ENCODE measurements at places on chromosomes 1 and 21.

GRCh38 chr1:72434070-72434469 lies 151.7 kb upstream of the NEGR1 start:
- no peak for DNase-seq

DNA sequence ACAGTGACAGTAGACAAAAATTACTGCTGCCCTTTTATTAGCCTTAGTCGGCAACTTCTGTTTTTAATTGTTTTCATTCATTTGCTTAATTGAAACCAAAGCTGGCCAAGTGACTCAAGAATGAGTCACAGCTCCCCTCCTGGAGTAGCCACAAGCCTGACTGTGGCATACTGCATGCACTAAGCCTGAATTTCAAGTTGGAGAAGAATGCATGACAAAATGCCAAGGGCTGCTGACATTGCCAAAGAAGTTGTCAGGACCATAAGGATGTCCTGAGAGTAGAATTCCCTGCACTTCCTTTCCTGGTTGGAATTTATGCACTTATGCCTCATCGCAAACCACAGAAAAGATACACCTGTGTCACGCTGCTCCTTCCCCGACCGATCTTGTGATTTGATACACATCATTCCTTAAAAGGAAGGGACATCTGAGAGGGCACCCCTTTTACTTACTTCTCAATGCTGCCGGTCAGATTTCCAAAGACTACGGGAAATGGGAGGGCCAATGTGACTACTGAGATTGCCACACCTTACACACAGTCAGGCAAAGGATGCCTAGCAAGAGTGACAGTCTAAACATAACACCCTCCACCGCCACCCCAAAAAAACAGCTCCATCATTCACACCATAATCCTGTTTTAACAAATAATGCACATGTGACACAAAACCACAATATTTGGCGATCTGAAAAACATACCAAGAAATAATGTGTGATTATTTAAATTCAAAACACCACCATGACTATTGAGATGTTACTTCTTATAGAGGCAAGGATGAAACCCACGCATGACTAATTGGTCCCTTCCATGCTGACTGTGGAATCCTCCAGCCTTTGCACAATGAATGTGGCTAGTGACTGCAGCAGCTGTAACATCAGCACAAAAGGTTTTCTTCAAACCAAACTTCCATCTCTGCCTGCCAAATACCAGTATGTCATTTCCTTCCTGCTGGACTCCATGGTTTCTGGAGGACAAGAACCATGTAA lies 28.2 kb downstream of the VAV3 start:
- no peak for DNase-seq

- DNase-seq: no peak
Observed at GRCh38 chr1:3783651-3784474, 11.3 kb downstream of the SMIM1 start.

GRCh38 chr1:1554550-1554925 lies 14.1 kb upstream of the TMEM240 start:
- no peak for DNase-seq

DNA sequence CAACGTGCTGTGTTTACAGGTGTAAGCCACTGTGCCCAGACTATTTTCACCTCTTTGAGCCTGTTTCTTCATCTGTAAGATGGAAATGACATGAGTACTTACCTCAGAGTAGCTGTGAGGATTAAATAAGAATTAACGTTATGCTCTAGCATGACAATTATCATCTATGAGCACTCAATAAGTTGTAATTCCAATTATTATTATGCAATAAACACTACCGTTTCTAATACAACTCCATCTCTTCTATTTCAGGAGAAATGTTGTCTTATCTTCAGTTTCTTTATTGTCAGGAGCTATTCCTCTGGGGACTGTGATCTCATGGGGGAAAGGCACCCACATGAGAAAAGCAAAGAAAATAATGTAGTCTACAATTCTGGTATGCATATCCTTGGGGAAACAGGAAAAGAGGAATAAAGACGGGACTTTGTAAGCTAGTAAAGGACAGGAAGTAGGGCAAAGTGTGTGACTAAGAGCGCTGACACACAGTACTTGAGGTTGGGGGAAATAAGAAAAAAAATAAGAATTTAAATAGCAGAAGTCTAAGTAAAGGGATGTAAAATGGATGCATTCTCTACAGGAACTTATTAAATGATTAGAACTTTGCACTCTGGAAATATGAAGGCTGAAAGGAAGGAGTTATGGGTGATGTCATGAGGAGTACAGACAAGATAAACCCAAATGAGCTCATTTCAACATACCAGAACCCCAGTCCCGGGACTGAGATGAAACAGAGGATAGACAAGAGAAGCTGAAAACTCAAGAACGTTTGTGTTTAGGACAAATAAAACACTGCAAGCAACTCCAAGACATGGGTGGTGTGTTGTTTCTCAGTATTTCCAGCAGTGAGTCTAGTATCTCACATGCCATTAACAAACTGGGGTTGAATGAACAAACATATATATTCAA lies 9.8 kb downstream of the PHC2 start:
- no peak for DNase-seq

- no peak for DNase-seq
Observed at GRCh38 chr1:12294076-12294475, 64.2 kb downstream of the VPS13D start.

DNA sequence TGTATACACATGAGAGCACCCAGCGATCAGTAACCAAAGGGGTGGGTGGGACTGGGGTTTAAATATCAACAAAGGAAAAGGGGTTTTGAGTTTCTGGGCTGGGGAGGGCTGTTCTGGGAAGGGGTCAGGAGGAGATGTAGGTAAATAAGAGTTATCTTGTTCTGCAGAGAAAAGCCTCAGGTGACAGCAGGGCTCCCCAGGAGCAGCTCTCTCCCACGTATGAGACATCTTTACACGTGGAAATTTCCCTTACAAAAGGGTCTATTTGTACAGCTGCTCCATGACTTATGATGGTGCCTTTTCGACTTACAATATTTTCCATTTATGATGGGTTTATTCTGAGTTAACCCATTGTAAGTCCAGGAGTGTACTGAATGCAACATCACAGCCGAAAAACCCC lies 16.3 kb upstream of the PADI2 start:
- no peak for DNase-seq

DNA sequence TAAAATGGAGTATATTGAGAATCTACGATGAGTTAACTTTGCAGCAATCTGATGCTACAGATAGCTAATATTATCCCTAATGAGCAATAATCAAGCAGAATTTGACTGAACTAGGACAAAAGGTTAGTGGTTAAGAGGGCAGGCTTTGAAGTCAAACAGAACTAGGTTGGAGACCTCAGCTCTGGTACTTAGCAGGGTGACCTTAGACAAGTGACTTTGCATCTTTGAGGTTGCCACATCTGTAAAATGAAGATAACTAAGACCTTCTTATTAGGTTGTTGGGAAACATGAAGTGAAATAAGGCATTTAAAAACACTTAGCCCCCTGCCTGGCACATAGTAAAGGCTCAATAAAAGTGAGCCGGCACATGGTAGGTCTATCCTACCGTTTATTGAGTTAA lies 4.3 kb upstream of the FUCA1 start:
- DNase-seq: no peak

- DNase-seq: no peak
Observed at GRCh38 chr1:115142616-115143015, 53.3 kb upstream of the TSPAN2 start.

- DNase-seq: no peak
Observed at GRCh38 chr1:231395076-231395997, 26.8 kb downstream of the EGLN1 start.

DNA sequence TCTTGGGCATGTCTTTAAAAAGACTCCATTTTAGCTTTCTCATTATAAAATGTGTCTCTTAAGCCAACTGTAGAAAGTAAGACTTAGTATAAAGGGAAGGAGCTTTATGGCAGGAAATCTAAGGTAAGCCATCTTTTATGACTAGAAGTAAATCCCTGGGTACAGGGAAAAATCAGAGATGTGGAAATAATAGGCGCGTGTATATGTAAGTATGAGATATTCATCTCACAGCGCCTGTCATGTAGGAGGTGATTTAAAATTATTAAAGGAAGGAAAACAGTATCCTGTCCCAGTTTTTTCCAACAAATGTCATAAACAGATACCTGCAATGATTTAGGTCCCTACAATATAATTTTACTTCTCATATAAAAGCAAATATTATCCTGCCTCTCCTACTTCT lies 35.0 kb upstream of the IRF2BP2 start:
- DNase-seq: no peak
